ENCODE measurements at places on chromosomes 7 and 10.

DNA sequence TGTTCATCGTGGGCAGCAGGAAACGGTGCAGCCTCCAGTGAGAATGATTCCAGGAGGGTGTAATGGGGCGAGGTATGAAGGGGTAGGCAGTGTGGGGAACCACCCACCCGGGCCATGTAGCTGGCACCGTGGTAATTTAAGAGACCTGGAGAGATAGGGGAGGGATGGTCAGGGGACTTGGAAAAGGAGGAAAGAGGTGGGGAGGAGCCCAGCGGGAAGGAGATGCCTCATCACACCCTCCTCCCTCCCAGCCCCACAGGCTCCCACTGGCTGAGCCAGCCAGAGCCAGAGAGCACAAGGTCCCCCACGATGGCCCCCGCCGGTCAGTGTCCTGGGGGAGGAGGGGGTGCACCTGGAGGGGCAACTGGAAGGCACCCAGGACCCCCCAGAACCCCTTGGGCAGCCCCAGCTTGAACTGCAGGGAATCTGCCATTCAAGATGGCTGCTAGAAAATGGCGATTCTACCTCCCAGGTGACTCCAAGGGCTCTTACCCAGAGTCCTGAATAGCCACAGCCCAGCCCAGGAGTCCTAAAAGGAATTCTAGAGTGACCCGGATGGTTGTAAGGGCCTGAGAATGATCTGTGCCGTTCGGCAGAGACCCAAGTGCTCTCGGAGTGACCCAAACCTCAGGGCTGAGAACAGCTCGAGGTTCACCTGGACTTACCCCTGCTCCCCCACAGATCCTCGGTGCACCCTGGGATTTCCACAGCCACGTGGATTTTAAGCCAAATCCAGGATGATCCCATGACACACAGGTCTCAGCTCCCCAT lies 28.8 kb downstream of the CALML3 start:
- DNase-seq: no peak

GRCh38 chr7:131897790-131898165 lies 341.4 kb upstream of the PODXL start:
- DNase-seq: no peak

GRCh38 chr10:12025591-12025990 lies 17.0 kb downstream of the UPF2 start:
- DNase-seq: no peak

DNA sequence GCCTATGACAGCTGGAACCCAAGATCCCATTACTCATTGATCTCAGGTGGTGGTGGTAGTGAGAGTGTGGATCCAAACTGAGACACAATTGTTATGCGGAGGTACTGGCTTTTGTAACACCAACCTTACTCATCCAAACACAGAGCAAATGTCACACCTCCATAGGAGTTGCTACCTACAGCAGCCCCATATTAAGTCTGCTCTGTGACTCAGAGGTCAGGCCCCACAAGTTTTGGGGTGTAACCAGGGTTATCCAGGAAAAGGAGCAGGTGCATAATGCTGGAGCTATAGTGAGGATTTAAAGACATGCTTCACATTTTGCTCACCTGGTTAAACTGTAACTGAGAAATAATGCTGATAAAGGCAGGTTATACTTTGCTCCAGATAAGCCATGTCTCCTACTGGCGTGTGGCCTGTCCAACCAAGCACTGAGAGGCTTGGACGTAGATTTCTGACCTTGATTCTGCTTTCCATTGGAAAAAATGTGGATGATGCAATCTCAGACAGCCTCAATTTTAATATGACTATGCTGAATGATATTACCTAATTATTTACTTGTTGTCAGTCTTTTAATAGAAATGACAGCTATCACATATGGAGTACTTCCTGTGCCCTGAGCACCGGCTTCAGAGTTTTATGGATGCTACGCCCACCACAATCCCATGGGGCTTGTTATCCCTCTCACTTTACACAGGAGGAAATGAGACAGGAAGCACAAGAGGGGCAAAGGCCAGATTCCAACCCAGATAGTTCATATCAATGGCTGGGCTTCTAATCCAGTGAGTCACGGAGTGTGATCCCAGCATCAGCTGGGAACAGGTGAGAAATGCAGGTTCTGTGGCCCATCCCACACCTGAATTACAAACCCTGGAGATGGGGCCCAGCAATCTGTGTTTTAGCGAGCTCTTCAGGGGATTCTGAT lies 181.3 kb downstream of the CHN2 start:
- DNase-seq: no peak

DNA sequence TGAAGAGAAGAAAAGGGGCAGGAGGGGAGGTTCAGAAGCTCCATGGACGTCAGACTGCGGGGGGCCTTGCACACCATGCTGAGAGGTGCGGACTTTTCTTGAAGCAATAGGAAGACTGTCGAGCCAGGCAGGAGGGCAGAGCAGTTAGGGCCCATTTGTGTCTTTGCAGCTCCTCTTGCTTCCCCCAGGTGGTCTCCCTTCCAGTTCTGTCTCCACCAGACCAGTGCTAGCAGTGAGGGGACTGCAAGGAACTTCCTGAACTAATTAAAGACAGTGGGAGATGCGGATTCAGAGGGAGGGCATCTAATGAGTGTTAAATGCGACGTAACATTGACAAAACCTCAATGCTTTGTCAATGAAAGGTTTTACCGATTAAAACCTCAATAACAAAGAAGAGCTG lies 225.4 kb downstream of the USP6NL start:
- DNase-seq: no peak

GRCh38 chr7:131488361-131488760 lies 68.1 kb downstream of the PODXL start:
- no peak for DNase-seq

DNA sequence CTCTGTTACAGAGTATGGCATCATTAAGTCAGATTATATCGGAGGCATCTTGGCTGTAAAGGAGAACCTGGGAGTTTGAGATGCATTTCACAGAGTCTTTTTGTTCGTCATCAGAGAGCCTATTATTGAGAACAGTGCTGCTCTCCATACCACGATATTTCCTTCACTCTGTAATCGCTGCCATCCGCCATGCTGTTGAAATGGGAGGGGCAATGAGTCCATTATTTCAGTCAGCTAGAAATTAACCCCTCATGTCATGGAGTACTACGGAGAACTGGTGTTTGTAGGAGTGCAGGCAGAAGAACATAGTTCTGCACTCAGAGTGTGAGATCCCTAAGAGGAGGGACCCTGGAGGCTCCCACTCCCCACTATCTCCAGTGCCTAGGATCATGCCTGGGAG lies 59.2 kb downstream of the SLC16A12 start:
- DNase-seq: no peak

DNA sequence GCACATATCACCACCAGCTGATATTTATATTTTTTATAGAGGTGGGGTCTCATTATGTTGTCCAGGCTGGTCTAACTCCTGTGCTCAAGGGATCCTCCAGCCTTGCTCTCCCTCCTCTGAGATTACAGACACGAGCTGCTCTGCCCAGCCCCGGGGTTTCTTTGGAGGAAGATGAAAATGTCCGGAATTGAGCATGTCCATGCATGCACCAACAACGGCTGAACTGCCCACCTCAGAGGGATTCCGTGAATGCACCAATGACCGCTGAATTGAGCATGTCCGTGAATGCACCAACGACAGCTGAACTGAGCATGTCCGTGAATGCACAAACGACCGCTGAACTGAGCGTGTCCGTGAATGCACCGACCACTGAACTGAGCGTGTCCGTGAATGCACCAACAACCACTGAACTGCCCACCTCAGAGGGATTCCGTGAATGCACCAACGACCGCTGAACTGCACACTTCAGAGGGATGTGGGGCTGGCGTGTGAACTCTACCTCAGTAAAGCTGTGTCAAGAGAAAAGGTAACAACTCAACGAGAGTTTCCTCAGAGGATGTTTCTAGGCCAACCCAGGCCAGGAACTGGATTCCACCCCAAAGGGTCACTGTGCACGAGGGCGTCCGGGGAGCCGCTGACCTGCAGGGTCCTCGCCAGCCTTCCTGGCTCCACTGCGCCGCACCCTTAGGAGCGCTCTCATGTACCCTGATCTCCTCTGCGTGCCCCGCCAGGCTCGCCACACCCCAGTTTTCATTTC lies 34.9 kb upstream of the INPP5A start:
- DNase-seq: no peak

GRCh38 chr10:84659027-84659426 lies 330.6 kb downstream of the CCSER2 start:
- no peak for DNase-seq

- no peak for DNase-seq
Observed at GRCh38 chr10:111129363-111129762, 52.5 kb downstream of the ADRA2A start.

- no peak for DNase-seq
Observed at GRCh38 chr10:71075759-71076472, 136.5 kb upstream of the UNC5B start.

GRCh38 chr10:76082956-76083355 lies 651.5 kb downstream of the LRMDA start:
- no peak for DNase-seq

DNA sequence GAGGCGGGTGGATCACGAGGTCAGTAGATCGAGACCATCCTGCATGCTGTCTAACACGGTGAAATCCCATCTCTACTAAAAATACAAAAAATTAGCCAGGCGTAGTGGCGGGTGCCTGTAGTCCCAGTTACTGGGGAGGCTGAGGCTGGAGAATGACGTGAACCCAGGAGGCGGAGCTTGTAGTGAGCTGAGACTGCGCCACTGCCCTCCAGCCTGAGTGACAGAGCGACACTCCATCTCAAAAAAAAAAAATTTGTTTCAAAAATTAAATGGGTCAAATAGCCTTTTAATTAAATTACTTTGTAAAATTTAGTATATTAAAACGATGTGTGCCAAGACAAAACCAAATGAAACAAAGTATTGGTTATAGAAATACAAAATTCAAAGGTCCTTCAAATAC lies 6.8 kb upstream of the MRC1 start:
- no peak for DNase-seq

DNA sequence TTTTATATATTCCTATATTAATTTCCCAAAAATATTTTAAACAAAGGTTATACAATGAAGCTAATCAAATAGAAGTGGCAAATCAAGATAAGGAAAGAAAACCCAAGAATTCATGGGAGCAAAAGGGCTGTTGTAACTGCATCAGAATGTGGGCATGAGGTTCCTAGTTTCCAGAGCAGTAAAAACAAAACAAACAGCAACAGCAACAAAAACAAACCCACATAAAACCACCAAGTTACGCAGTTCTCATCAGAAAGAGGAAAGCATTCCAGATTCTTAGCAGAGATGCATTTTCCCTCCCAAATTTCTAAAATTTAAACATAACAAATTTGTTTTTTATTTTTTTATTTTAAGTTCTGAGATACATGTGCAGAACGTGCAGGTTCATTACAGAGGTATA lies 34.8 kb upstream of the MSMB start:
- no peak for DNase-seq

DNA sequence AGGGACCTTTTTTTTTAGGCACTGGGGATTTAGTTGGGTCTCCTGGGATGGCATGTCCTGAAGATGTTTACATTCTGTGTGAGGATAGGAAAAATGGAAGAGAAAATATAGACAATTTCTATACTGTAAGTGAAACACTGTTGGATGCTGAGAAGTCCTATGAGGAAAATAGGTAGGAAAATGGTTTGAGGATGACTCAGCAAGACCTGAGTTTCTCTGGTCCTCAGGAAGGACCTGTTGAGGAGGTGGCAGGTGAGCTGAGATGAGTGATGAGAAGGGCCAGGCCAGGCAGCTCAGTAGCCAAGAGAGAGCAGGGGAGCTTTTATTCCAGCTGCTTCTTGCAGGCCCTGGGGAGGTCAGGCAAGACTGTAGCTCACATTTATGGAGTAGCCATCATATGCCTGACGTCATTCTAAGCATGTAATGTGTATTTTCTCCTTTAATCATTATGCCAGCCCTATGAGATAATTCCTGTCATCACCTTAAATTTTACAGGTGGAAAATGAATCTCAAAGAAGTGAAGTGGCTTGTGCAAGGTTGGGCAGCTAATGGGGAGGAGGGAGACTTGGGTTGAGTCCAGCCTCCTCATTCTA lies 19.1 kb upstream of the LRRC18 start:
- no peak for DNase-seq

GRCh38 chr10:124586142-124586541 lies 124.5 kb downstream of the LHPP start:
- no peak for DNase-seq

DNA sequence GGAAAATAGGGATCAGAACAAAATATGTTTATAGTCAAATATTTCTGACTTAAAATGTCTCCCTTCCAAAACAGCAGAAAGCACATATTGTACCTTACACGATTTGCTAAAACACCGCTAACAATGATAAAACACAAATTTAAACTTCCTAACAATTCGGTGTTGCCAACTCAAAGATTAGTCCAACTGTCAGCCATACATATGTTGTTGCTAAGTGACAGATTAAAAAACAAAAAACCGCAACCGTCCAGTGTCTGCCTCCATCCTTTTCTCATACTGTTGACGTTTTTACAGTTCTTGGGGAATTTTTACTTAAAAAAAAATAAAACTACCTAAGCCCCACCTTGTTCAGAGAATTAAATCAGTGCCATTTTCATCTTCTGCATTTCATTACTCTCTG lies 118.0 kb downstream of the RAB11FIP2 start:
- no peak for DNase-seq

DNA sequence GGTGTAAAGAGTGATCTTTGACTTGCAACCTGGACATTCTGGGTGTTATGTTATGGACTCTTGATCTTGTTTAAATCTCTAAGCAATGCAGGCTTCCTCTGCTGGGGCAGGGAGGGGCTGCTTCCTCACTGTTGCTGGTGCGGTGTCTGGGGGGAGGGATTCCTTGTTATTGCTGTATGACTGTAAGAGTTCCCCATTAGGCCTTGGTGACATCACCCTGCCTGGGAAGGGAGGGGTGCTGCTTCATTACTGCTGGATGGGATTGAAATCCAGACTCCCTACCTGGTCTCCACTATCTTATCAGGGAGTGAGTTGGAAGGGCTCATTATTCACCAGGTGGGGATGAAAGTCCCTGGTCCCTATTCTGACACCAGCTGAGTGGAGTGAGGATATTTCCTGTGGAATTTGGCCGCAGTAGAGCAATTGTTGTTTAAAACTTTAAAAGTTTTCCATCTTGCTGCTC lies 8.8 kb downstream of the OGDH start:
- DNase-seq: no peak

GRCh38 chr7:96973986-96974385 lies 31.4 kb upstream of the DLX6 start:
- no peak for DNase-seq

- no peak for DNase-seq
Observed at GRCh38 chr10:28020993-28021982, 22.4 kb upstream of the ODAD2 start.

GRCh38 chr10:110498087-110498981 lies 627 bp downstream of the DUSP5 start:
- peak; percentile 50 for DNase-seq

- no peak for DNase-seq
Observed at GRCh38 chr10:34780818-34781380, 34.2 kb downstream of the PARD3 start.

GRCh38 chr10:99937630-99938029 lies 72.1 kb downstream of the DNMBP start:
- no peak for DNase-seq

- DNase-seq: no peak
Observed at GRCh38 chr7:94313926-94314325, 80.8 kb upstream of the COL1A2 start.

All from stimulated activated CD8-positive, alpha-beta memory T cell treated with anti-CD3 and anti-CD28 coated beads, Interleukin-15, amount 100 ng/mL, for 4 hours (primary cell).